Activated CD4-positive, alpha-beta T cell treated with anti-CD3 and anti-CD28 coated beads, Interleukin-2, amount 50 U/mL, for 24 hours (primary cell): ENCODE measurements at places on chromosomes 5 and 9.

- DNase-seq, result no peak
Observed at GRCh38 chr9:80763536-80763935, 925.8 kb downstream of the TLE1 start.

DNA sequence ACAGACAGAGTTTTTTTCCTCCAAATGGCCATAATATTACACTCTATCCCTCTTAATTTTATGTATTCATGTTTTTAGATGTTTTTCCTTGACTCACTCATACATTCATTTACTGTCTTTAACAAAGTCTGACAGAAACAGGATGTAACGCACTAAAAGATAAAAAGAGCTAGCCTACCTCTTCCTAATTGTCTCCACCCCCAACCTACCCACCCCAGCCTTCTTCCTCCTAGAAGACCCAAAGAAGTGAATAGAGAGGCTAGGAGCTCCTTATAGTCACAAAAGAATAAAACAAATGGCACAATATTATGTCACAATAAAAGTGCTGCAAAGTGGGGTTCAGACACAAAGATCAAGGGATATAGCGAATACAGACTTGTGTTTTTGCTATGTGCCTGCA lies 719 bp downstream of the NOL8 start:
- DNase-seq, result no peak

DNA sequence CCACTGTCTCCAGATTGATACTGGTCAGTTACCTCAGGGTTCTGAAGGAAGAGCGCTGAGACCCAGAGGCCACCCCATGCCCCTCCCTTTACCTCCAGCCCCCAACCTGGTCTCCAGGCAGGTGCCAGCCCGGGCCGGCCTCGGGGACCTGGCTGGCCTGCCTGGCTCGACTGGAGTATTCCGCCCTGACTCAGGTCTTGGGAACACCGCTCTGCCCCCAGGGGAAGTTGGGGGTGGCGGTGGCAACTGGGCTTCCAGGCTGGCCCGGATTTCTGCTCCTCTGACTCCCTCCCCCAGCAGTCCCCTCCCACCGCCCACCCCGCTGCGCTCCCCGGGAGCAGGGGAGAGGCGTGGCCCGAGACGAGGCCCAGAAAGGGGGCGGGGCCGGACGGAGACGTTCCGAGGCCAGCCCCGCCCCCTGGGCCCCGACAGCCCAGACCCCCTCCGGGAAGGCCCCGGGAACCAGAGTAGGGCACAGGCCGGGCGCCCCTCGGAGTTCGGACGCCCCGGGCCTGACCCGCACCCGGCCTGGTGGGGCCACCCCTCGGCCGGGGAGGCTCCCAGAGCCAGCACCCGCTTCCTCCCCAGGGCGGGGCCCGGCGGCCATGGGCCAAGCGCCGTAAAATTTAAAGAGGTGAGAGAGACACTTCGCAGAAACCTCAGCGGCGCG lies 82.5 kb upstream of the ZBTB43 start:
- peak; percentile 83 for DNase-seq

GRCh38 chr9:3879726-3880505 lies 354.1 kb upstream of the RFX3 start:
- no peak for DNase-seq

GRCh38 chr9:91939978-91940377 lies 10.1 kb downstream of the ROR2 start:
- DNase-seq, result no peak

DNA sequence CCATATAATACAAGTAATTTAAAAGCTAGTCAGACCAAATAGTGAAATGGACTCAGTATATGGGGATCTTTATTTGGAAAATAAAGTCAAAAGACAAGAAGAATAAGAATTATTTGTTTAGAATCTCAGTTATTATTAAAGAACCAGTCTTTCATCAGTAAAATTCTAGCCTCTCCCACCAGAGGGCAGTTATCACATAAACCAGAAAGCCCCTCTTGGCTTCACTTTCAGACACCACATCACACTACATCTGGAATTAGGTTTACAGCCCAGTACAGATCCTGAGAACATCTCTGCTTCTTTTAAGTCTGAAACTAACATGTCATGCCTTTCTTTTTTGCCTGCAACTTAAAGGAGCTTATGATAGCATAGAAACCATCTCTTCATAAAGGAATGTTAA lies 12.2 kb upstream of the HSPB3 start:
- DNase-seq, result no peak

GRCh38 chr5:125575891-125576505 lies 829.6 kb upstream of the ZNF608 start:
- no peak for DNase-seq

DNA sequence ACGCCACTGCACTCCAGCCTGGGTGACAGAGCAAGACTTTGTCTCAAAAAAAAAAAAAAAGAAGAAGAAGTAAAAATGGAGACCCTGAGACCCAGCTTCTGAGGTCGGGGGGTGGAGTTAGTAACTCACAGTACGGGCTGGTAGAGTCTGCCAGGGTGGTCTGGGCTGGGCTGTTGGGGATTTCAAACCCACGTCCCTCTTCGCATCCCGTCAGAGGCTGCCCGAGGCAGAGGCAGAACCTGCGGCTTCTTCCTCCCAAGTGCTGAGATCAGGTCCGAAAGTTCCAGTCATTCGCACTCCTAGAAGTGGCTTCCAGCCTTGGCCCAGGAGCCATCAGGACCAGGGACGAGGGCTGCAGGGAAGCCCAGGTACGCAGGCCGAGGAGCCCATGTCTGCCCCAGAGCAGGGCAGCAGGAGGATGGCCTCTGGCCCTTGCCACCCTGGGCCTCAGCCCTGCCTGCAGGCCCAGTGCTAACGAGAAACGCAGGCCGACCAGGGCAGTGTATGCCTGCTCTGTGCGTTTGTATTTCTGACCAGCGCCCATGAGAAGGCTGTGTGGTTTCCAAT lies 9.9 kb upstream of the SLC2A6 start:
- no peak for DNase-seq

GRCh38 chr9:4596165-4596922 lies 65.8 kb upstream of the PLPP6 start:
- DNase-seq, result no peak

DNA sequence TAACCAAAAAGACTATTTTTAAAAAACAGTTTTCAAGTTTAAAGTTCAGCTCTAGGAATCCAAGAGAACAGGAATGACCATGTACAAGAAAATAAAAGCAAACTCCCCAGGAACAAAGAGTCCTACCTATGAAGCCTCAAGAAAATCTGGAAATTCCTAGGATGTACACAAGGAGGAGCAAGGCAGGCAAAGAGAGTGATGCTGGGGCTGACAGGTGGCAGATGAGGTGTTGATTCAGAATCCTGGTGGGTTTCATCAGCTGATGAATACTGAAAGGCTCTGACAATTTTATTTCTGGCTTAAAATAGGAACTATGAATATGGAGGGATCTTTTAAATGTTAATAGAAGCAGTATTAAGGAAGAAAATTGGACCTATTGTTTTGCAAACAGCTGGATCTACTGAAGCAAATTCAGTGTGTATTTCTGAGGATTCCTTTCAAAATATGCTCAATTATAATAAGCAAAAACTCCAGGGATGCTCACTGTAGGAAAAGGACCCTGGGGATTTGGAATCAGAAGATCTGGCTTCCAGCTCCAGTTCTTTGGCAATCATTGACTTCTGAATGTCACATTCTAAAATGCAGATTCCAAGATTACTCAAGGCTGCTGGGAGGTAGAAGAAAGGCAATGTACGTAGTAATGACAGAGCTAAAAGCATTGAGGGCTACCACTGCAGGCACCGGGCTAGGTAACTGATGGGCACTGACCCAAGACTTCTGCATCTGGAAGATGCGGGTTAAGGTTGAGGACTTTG lies 28.0 kb upstream of the SH3RF2 start:
- DNase-seq, result no peak

GRCh38 chr5:124701873-124702425 lies 44.5 kb downstream of the ZNF608 start:
- DNase-seq, result no peak

DNA sequence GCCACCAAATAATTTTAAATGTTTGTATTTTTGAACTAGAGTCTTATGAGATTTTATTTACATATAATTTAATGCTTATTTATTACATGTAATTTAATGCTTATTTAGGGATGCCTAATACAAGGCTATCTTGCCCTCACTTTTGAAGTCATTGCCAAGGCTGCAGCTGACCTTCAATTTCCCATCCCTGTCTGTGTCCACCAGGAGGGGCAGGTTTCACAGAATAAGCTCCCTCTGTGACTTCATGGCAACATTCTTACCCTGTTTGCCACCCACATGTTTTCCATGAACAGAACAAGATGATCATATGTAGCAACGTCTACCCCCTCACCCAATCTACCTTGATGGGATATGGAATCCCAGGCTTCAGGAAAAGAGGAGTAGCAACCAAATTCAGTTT lies 27.0 kb downstream of the C5 start:
- no peak for DNase-seq

GRCh38 chr5:6713274-6714225 lies at the start of gene TENT4A:
TENT4A (plus strand) TSS chr5:6713432; CDS start chr5:6713984, 552 bp downstream.
- DNase-seq, result no peak

DNA sequence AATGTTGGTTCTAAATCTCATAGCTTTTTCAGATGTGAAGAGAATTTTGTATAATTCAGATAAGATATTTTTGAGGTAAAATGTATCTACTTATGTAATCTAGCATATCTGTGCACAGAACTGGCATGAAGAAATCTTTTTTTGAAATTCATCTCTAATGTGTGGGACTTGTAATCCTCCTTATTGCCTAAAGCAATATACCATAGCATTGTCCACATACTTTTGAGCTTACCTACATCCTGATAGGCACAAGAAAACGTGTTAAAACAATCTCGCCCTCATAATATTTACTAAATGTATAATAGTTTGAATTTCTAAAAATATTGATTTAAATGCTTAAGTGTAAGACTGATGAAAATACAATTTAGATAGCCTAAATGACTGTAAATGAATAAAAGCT lies 1686.5 kb upstream of the ACO1 start:
- DNase-seq, result no peak

DNA sequence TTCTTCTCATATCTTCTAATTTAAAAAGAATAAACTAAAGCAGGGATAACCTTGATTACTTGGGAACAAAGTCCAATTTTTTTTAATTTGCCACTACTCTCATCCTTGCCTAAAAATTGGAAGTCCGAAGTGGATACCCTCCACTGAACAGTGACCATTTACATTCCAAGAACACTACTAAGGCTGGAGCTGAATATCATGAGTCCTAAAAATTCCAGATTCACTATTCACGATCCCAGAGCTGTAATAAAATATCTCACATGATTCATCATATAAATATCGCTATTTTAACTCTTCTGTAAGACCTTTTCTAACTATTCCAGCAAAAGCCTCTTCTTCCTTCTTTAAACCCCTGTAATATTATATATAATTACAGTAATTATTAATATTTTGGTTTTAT lies 57.4 kb downstream of the ATPSCKMT start:
- DNase-seq, result no peak

GRCh38 chr9:14831074-14831473 lies 79.2 kb downstream of the FREM1 start:
- DNase-seq, result no peak

GRCh38 chr5:34715711-34716110 lies 59.6 kb downstream of the RAI14 start:
- DNase-seq, result no peak

- DNase-seq, result no peak
Observed at GRCh38 chr5:172050080-172050479, 43.6 kb upstream of the FBXW11 start.
